ENCODE measurements at places on chromosomes 1 and 21.

DNA sequence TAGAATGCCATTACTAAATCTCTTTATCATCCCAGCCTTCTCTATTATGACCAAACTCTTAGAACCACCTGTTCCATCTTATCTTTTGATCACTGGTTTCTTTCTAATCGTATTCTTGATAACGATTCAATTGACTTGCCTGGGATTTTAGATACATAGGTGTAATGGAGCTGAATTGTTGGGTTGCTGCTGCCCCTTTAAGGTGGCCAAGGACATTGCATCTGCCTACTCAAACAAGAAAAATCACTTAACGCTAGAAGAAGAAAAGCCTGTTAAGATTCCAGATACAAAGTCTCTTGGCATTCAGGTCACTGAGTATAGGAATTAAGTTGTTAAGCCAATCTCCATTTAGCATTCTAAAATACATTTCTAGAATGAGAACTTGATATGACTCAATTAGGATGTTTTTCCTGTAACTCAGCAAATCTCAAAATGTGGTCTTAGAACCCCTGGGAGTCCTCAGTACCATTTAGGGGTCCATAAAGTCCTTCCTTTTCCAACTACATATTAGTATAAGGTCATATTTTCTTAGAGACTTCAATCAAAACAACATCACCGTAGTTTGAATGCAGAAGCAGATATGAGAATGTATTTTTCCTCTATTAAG, 12.4 kb downstream of the NEXN start:
- DNase-seq: no peak

DNA sequence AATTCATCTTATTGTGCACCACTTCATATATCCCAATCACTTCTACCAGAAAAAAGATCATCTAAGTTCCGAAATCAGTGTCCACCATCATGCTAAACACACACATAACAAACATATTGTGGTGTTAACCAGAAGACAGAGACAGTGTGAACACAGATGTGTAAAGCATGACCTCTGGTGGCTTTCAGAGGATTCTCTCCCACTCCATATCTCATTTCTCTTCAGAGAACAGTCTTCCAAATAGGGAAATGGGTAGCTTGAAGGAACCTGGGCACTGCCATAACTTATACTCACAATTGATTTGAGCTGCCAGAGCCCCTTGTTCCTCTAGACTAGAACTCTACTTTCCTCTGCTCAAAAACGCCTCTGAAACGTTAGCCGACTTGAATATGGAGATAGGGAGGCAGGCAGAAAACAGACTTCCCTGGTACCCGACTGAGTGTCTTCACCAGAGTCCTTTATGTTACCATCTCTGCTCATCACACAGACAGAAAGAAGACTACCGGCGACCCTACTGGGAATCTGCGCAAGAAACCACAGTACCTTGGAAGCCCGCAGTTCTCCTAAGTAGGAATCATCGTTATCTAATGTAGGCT, 1.8 kb upstream of the ELAPOR1 start:
- no peak for DNase-seq

- no peak for DNase-seq
These were observed 159.0 kb upstream of the GALNT2 start for GRCh38 chr1:229907884-229908638.

- no peak for DNase-seq
These were observed 55.6 kb upstream of the PRMT6 start for GRCh38 chr1:107000902-107001301.

GRCh38 chr1:100706856-100707255, 12.7 kb upstream of the VCAM1 start:
- DNase-seq: no peak

DNA sequence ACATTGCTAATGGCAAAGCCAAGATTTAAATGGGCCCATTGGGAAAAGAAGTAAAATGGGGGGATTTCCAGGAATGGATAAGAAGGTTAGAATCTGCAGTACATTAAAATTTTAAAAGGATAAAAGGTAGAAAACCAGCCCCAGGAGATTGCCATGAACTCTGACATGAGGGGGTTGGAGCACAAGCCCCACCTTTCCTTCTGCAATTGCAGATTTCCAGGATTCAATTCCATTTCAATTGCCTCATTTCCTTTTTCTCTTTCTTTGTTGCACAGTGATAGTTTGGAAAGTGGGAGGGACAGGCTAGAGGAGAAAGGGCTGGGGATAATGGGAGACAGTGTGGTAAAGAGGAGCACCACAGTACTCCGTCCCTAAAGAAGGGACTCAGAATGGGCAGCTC, 238.5 kb upstream of the RAB4A start:
- no peak for DNase-seq

DNA sequence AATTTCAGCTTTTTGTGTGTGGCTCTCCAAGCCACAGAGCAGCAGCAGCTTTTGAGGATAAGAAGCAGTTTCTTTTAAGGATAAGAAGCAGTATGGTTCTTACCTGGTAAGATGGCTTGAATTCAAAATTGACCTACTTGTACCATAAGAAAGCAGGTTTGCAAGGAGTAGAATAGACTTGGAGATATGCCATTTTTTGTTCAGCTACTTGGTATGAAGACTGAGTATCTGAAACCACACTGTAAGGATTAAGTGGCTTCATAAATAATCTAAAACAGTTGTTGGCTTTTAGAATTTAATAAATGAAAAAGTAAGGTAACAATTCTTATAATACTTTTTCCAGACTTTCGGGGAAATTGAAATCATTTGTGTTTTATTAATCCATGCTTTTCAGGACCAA, 74.2 kb downstream of the ATF6 start:
- no peak for DNase-seq

DNA sequence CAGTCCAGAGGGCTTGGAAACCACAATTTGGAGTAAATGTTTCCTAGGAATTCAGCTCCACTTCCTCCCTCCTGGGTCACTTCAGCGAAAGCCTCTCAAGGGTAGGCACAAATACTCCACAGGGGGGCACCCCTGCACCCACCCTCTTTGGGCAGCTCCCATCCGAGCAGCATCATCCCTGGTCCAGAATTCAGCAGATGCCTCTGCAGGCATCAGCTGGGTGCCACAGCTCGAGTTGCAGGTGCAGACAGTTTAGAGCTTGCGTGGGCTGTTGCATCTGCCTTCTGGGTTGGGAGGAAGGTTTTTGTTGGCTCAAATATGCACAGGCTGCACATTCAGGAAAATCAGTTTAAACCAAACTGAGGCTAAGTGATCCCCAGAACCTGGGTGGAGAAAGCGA, 25.0 kb downstream of the KANK4 start:
- no peak for DNase-seq

GRCh38 chr1:178938959-178939317, 68.1 kb upstream of the ANGPTL1 start:
- no peak for DNase-seq

DNA sequence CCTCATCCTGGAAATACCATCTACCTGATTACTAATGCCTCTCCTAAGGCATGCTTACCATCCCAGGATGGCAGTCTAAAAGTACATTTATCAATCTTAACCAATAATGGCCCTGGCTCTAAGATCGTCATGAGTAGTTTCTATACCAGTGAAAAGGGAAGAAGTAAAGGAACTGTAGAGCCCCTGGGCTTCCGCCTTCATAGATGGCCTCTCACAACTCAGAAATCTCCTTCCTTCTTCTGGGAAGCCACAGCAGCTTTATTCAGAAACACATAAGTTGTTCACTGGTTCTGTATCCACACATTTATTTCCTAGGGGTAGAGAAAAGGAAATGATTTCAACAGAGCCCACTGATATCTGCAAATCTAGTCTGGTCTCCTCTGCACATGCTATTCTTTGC, 41.0 kb upstream of the CD5L start:
- DNase-seq: no peak

DNA sequence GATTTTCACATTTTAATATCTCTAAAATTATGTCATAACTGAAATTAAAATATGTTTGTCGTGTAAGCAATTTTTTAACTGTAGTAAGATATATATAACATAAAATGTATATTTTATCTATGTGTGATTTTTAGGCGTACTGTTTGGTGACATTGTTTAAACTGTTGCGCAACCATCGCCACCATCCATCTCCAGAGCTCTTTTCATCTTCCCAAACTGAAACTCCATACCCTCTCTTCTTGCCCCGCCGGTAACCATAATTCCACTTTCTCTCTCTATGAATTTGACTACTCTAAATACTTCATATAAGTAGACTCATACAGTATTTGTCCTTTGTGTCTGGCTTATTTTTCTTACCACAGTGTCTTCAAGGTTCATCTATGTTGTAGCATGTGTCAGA, 66.4 kb downstream of the DDX20 start:
- DNase-seq: no peak

GRCh38 chr1:165674599-165674998, 23.8 kb downstream of the ALDH9A1 start:
- no peak for DNase-seq

DNA sequence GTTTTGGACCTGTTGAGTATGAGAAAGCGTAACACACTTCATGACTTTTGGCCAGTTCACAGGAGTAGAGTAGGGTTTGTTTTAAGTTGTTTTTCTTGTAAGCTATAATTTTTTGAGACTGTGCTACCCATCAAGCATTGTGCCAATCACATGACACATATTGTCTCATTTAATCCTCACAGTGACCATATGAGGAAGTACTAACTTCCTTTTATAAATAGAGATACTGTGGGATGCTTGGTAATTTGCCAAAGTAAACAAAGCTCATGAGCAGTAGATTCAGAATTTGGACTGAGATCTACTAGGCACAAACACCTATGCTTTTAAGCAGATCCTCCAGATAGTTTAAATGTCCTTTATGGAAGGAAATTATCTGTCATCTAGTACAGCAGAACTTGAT, 178.3 kb downstream of the CACNA1E start:
- DNase-seq: no peak

DNA sequence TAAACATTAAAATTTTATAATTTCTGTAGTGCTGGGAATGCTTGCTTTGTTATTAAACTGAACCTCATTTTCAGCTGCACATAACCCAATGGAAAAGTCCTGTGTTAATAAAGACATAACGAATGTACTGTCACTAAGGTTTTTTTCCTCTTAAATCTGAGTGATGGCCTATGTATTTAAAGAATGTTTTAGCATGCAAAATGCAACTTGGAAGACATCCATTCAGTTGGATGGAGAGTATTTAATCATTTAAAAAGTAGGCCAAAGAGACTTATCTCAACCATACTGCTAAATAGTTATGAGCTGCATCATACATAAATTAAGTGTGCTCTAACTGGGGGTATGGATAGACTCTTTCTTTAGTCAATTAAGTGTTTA, 48.5 kb downstream of the RWDD3 start:
- no peak for DNase-seq

GRCh38 chr1:236990052-236990445, 14.2 kb downstream of the MT1HL1 start:
- DNase-seq: no peak

- DNase-seq: no peak
These were observed 4.9 kb downstream of the MDM4 start for GRCh38 chr1:204520834-204521709.

GRCh38 chr1:157659576-157660247, 40.9 kb downstream of the FCRL3 start:
- DNase-seq: no peak

DNA sequence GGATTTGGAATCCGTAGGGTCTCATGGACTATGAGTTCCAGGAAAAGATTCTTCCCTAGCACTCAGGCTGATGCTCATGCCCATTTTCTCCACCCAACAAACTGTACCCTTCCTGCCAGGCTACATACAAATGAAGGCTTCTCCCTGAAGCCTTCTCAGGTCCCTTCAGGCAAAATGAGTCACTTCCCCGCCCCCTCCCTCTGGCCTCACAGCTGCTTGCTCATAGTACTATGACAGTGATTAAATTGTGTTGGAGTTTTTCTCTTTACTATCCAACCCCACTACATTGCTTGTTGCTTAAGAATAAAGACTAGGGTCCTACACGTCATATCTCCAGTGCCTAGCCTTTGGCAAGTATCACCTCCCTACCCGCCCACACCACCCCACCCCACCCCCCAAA, 207.6 kb upstream of the NFIA start:
- no peak for DNase-seq

DNA sequence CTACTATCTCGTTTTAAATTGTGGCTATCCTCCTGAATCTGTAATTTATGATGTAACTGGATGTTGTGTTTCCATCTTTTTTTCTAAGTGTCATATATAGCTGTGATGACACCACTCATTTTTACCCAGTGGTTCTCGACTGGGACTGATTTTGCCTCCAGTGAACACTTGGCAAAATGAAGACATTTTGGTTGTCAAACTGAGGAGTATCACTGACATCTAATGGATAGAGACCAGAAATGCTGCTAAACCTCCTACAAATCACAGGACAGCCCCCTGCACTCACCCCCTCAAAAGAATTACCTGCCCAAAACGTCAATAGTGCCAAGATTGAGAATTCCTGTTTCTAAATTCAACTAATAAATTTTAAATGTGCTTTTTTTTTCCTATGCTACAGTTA, 1.9 kb downstream of the TRMT13 start:
- DNase-seq: no peak

DNA sequence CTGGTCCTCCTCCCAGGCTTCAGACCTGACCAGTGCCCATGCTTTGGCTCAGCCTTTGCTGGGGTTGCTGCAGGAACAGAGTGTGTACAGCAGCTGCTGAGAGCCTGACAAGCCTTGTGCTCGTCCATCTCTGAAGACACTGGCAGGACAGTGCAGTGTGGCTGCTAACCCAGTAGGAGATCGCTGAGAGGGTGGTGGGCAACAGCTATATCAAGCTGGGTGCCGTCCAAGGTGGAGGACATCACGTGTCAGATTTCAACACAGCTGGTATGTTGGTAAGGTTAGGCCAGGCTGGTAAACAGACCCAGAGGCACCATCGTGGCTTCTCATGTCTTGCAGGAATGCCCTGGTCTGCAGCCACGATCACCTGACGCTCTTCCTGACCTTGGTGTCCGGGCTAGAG, 17.9 kb upstream of the SLC25A34 start:
- no peak for DNase-seq

GRCh38 chr1:101217148-101217547, 19.7 kb upstream of the S1PR1 start:
- DNase-seq: no peak
